Adrenal gland (tissue), 19 donors: ENCODE measurements at places on chromosomes 3 and 15. TPM values are rescaled to one million over a fixed set of nuclear protein-coding genes. Genes with fewer than 3 reads are reported as not detected.

DNA sequence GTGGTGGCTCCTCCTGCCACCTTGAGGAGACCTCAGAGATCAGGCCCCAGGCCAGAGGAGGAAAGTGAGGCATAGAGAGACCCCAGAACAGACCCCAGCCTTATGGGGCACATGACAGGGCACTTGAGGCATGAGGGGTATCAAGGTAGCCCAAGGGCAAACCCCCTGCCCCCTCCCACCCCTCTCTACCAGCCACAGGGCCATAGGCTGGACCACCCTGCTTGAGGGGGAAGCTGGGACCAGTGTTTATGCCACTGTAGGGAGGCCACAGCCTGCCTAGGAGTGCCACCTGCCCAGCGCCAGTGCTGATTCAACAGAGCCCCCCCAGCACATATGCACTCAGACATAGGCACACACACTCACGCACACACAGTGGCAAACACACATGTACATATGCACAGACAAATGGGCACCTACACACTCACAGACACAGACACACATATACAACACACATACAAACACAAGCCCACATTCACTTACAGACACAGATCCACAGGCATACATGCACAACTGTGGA, 10.3 kb downstream of the MYL3 start:
- DNase-seq: peak; percentile 17

DNA sequence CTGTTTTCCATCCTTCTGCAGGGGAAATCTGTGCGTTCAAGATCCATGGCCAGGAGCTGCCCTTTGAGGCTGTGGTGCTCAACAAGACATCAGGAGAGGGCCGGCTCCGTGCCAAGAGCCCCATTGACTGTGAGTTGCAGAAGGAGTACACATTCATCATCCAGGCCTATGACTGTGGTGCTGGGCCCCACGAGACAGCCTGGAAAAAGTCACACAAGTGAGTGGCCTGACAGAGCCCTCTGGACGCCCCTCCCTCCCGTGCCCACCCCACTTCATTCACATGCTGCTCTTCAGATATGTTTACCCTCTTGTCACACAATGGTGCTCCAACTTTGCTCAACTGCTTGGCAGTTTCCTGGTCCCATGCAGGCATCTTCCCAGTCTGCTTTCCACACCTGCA, 274.3 kb upstream of the TRIM42 start:
- no peak for DNase-seq

GRCh38 chr15:80783260-80783659, 4.1 kb downstream of the CEMIP start:
- no peak for DNase-seq

DNA sequence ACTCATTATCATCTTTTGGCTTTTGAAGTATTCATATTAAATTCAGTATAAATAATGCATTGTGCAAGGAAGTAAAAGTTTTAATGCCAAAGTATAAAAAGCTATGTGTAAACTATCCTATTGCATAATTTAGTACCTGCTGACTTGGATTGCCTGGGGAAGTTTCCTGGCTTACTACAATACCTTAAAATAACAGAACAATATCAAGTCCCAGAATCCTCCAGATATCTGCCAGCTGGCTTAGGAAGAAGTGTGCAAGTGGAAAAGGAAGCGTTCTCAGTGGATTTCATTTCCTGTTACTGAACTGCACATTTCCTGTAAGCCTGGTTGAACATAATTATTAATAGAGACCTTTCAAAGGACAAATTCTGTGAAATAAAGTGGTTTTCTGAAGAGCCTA, 236.7 kb downstream of the ADAMTSL3 start:
- DNase-seq: no peak

Gene TM4SF18
- 14.6 TPM for total RNA-seq
